ENCODE measurements at places on chromosomes 1 and 21.

- no peak for DNase-seq
Observed at GRCh38 chr1:202843081-202843480, 32.3 kb downstream of the PCAT6 start.

GRCh38 chr1:85311818-85312217, 35.4 kb upstream of the BCL10 start:
- no peak for DNase-seq

DNA sequence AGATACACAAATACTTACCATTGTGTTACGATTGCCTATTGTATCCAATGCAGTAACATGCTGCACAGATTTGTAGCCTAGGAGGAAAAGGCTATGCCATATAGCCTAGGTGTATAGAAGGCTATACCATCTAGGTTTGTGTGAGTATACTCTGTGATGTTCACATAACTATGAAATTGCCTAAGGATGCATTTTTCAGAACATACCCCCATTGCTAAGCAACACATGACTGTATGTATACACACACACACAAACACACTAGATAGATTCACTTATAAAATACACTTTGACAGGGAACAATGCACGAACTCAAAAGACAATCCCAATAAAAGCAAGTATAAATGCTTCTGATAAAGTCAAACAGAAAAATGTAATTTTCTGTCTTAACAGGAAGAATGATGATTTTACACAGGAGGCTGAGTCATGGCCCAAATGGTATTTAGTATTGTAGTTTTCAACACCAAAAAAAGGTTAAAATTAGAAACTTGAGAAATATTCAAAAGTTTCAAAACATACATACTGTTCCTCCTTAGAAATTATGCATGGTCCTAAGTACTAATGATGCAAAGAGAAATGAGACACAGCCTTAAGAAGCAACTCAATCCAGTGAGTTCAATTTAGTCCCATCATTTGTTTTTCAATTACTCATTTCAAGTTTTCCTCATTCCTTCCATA, 12.2 kb downstream of the FH start:
- DNase-seq: no peak

GRCh38 chr1:160640359-160641123, 6.3 kb downstream of the SLAMF1 start:
- DNase-seq: no peak

- no peak for DNase-seq
Observed at GRCh38 chr1:180213401-180214170, 16.5 kb upstream of the LHX4 start.

- DNase-seq: no peak
Observed at GRCh38 chr1:168455764-168456163, 88.0 kb downstream of the XCL2 start.

DNA sequence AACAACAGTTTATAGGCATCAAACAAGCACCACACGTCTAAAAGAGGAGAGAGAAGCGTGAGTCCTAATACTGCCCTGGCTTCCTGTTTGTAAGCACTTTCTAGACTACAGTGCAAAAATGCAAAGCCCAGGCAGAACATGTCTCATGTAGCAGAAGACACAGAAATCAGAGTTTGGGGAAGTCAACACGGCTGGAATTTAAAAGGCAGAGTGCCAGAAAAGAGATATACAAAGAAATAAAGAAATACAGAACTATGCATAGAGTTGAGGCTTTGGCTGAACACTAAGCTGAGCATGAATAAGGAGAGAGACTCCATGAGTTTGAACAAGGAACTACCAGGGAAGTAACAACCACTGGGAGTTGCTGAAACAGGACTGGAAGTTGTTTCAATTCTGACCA, 566.6 kb upstream of the NR5A2 start:
- DNase-seq: no peak

GRCh38 chr1:29105822-29106221, 17.9 kb downstream of the TMEM200B start:
- no peak for DNase-seq

- no peak for DNase-seq
Observed at GRCh38 chr1:228149406-228150119, at the start of gene GJC2. Gene GJC2 (plus strand): TSS chr1:228149930. CDS start chr1:228157759, 7,829 bp downstream.

GRCh38 chr1:233664253-233664652, 50.3 kb downstream of the KCNK1 start:
- DNase-seq: no peak

DNA sequence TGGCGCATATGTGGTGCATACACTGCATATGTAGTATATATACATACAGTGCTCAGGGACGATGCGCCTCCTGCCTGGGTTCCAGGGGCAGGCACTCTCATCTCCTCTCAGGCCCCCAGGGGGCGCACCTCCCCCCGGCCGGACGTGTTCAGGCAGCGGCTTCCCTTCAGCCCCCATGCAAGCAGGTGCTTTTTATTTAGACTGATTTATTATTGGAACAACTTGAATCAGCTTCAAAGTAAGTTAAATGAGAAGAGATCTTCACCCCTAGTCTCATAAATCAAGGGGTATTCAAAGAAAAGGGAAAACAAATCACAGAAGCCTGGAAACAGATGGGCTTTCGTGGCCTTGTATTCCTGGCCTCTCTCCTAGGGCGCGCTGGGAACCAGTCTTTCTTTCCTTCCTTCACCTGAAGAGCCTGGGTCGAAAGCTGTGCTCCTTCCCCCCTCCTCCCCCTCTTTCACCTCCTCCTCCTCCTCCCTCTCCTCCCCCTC, 64.6 kb downstream of the UBIAD1 start:
- DNase-seq: no peak

DNA sequence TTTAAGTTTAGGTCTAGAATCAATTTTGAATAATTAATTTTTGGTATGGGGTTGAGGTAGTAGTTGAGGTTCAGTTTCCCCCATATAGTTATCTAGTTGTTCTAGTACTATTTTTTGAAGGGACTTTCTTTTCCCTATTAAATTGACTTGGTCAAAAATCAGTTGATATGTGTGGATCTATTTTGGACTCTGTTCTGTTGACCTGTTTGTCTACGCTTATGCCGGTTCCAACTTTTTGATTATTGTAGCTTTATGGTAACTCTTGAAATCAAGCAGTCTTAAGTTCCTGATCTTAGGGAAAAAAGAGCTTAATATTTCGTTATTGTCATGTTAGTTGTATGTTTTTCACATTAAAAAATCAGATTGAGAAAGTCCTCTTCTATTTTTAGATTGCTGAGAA, 60.7 kb downstream of the FOXD2 start:
- DNase-seq: no peak

GRCh38 chr1:230197644-230198567, 130.9 kb downstream of the GALNT2 start:
- no peak for DNase-seq

DNA sequence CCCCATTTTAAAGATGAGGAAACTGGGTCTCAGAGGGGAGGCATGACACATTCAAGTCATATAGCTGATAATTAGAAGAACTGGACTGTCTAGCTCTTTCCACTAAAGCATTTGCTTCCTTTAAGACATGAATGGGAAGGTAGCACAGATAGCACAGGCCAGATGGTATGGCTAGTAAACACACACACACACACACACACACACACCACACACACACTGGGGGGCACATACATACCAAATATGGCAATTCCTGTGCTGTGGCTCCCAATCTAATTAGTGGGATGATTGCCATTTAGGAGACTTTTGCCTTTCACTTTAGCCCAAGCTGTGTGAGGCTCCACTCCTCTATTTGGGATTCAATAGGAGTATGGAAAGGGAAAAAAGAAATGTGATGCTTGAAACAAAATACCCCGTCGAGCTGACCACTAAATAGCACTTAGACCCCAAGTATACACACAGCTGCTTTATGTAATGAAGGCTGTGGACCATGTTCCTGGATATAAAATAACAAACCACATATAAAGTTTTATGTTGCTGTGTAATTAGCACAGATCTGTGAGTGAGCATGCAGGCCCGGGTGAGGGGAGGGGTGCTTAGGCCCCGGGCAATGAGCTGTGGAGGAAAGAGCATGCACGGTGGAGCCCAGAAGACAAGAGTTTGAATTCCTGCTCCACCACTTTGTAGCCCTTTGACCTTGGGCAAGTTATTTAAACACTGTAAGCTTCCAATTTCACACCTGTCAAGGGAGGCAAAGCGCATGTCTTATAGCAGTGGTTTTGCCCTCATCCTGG, 6.8 kb upstream of the TRABD2B start:
- DNase-seq: no peak

DNA sequence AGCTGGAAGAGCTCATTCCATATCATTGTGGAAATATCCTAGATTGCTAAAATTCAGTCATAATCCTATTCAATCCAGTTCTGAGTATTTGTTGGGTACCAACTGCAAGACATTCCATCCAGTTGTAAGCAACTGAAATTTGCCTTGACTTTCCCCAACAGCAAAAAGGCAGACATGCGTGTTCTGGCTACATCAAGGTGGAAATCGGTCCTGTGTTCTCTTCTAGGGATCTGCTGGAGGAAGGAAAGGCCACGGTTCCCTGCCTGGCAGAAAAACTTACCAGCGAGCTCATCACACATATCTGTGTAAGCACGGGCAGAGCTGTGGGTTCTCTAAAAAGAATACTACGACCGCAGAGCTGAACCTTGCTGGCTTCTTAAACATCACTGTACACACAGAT, 17.5 kb downstream of the MX1 start:
- DNase-seq: no peak

DNA sequence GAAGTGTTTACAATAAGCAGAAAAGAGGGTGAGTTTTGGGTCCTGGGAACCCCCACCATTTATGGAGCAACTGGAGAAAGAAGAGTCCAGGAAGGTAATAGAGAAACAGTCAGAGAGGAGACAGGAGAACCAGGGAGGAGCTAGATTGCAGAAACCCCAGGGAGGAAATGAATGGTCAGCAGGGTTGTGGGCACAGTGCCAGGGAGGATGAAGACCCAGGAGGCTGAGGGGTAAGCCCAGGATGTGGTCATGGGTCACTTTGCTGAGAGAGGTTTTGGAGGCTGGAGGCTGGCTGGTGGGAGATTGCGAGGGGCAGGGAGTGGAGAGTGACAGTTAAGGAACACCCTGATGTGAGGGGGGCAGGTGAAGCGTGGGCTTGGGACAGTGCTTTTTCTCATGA, 169.9 kb upstream of the CSF3R start:
- no peak for DNase-seq

All from hypothalamus (tissue), 51 donors.